ENCODE measurements at places on chromosomes 6 and 20.

- DNase-seq, result no peak
These were observed 71.5 kb upstream of the DTNBP1 start for GRCh38 chr6:15734118-15734897.

- DNase-seq, result no peak
These were observed 1193.0 kb upstream of the CITED2 start for GRCh38 chr6:140567466-140567865.

DNA sequence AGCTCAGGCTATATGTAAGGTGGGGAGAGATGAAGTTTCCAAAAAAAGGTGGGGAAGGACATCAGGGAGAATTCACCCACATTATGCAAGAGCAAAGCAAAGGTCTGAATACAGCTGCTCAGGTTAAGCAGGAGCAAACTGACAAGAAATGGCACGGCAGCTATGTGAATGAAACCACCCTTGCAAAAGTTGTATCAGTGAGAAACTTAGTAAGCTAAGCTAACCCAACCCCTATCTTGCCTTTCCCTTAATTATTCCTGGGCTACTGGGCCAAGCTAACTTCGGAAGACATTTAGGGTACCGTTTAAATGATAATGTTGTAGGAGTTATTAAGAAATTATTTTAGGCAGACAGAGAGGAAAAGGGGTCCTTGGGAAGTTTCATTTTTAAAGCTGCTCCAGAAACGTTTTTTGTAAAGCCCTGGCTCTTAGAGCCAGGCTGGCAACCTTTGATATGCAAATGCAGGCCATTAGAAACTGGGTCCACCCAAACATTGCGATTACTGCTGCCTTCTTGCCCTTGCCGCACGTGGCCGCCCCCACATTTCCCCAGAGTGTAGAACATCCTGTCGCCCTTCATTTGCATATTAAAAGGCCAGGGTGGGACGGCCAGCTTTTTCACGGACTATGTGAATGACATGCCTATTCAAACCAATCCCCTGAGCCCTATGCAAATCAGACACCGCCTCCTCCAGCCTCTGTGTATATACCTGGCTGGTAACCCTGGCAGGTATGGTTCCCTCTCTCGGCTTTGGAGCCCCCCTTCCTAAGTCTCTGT, 60.5 kb upstream of the SAMD5 start:
- DNase-seq, result no peak

DNA sequence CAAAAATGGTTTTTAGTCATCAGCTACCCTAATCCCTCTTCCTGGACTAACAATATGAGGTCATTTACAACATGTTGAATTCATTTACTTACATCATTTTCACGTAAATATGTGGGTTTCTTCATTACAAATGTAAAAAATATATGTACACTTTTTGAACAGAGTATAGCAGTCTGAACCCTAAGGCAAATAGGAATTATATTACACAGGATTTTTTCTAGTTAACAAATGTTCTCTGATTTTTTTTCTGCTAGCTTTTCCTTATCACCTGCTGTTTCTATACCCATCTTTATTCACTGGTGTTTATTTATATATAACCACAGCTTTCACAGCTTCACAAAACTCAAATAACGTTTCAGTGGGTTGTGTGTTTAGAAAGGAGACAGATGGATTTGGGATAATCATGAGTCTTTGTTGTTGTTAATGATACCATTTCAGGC, 21.0 kb upstream of the CD2AP start:
- no peak for DNase-seq

GRCh38 chr6:143949535-143949934, 58.5 kb downstream of the PLAGL1 start:
- DNase-seq, result no peak

All from activated CD8-positive, alpha-beta memory T cell treated with anti-CD3 and anti-CD28 coated beads for 1 hour (primary cell).